SW480 (cell line): ENCODE measurements at places on chromosomes 5 and 9.

- no peak for DNase-seq
These were observed 13.5 kb upstream of the AGXT2 start for GRCh38 chr5:35061211-35061770.

DNA sequence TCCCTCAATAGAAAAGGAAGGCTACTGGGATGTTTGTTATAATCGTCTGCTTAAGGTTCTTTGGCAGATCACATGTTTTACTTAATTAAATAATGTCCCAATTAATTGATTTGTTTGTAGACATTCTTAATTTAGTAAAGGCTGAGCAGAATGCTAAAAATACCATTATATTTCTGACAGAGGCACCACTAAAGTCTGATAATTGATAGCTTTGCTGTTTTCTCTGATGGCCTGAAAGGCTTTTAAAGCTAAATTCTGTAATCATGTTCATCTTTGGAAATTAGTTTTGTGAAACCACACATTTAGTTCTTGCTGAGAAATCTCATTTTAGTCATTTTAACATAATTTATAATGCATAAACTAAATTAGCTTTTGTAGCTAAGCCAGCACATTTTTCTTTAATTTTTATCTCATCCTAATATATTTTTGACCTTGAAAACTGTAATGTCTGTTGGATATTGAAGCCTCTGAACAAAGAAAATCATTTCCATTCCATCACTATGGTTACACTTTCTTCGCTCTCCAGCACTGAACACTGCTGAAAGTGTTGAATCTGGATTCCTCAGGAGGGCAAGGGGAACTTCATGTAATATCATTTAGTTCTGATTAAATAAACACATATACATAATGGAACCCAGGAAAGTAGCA, 329.4 kb downstream of the ELAVL2 start:
- DNase-seq, result no peak

GRCh38 chr5:79521156-79521555, 7.2 kb upstream of the HOMER1 start:
- no peak for DNase-seq

DNA sequence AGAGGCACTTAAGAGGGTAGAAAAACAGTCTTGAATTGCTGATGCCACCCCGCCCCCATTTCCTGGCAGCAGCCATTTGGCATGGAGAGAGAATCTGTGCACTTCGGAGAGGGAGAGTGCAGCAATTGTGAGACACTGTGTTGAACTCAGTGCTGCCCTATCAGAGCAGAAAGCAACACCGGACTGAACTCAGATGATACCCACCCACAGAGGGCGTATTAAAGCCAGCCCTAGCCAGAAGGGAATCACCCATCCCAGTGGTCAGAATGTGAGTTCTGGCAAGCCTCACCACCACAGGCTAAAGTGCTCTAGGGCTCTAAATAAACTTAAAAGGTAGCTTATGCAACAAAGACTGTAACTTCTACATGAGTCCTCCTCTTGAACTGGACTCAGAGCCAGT, 88.4 kb upstream of the RGS7BP start:
- DNase-seq, result no peak

DNA sequence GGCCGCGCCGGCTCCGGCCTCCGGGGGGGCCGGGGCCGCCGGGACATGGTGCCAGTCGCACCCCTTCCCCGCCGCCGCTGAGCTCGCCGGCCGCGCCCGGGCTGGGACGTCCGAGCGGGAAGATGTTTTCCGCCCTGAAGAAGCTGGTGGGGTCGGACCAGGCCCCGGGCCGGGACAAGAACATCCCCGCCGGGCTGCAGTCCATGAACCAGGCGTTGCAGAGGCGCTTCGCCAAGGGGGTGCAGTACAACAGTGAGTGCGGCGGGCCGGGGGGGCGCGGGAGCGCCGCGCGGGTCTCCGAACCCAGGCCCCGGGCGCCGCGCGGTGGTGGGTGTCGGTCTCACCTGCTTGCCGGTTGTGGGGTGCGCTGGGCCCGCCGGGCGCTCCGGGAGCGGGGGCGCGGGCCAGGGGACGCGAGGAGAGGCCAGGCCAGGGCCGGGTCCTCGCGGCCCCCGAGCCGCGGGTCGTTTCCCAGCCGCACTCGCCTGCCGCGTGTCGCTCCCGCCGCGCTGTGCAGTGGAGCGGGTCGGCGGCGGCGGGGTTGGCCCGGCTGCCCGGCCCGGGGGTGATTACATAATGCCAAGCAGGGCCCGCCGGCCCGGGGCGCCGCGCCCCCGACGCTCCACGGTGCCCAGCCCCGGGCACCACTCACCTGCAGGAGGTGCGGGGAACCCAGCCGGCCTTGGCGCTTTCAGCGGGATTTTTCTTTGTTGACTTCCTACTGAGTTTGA, 492 bp downstream of the RABL6 start:
- DNase-seq, result no peak

DNA sequence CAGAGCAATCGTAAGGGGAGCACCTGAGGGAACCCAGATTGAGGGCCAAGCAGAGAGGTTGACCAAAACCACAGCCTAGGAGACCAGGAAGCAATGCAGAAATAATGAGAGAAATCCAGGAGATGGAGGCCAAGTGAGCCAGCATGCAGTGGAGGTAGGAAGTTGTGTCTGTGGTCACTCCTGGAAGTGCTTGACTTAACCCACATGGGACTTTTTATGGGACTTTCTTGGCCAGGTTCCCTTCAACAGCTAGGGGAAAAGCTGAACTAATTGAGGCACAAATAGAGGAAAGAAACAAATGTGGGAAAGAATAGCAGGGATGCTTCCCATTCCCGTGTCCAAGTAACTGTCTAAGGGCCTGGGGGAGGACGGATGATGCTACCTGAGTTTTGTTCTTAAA, 293.2 kb upstream of the CLINT1 start:
- no peak for DNase-seq
